ENCODE measurements at places on chromosomes 11 and 22. TPM values are rescaled to one million over a fixed set of nuclear protein-coding genes. Genes with fewer than 3 reads are reported as not detected.
A peak's percentile ranks its signal among the peaks of the same experiment; 100 is the strongest.

FAU gene
- total RNA-seq, result 754 TPM

HBB gene
- 338 TPM for total RNA-seq

PRAME gene
- total RNA-seq, result not detected

LRRC74B gene
- total RNA-seq, result not detected

TMPRSS6 gene
- total RNA-seq, result 2.1 TPM

APOA5 gene
- not detected for total RNA-seq

ZNF280B gene
- 0.49 TPM for total RNA-seq

NUP98 gene
- 80.5 TPM for total RNA-seq

CRYBB3 gene
- 0.72 TPM for total RNA-seq

CFL1 gene
- 608 TPM for total RNA-seq

SLC7A4 gene
- total RNA-seq, result 1.5 TPM

TH gene
- total RNA-seq, result not detected

USH1C gene
- not detected for total RNA-seq

GGTLC3 gene
- 13.1 TPM for total RNA-seq

ZDHHC8 gene
- 88.0 TPM for total RNA-seq

DNA sequence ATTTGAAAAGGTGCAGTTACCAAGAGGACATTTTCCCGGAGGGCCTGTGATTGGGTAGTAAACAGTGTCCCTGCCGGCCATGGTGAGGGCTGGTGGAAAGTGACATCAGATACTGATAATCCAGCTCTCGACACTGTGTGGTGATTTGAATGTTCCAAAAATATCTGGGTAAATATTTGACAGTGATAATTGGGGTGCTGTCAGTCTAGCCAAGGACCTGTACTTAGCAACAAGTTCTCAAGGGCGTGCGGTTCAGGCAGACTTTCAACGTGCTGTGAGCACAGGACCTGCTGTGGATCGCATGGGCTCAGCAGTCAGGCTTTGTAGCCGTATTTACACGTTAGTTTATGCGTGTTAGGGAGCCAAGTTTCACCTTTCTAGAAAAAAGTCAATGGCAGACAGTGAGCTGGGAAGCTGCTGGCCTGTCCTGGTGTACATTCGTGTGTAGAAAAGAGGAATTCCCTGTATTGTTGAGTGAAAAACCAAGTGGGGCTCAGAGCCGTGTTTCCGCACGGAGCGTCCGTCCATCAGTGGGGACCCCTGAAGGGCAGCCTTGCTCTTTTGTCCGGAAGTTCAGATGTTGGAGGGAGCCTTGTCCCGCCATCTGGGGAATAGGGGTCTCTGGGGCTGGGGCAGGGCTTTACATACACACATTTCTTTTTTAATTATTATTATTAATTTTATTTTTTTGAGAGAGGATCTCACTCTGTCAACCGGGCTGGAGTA lies 11.3 kb downstream of the TRMU start:
- no peak for DNase-seq

DNA sequence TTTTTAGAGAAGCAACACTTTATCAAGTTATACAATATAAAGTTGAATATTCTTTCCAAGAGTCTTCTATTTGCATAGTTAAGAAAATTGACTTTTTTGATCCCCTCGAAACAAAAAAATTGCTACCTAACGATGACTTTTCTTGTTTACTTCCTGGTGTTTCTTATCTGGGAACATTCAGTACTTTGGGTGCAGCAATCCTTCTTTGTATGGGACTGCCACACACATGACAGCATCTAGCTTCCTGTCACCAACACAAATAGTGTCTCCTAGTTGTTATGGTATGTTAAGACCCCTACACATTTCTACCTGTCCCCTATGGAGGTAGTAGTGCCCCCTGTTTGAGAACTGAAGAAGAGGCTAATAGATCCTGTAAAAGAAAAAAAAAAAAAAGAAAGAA lies 841.7 kb upstream of the FAT3 start:
- DNase-seq, result no peak

GRCh38 chr22:40024201-40025061 lies 29.7 kb downstream of the FAM83F start:
- peak; percentile 86 for DNase-seq

GRCh38 chr11:129237880-129238638 lies 45.9 kb upstream of the ARHGAP32 start:
- no peak for DNase-seq

- peak; percentile 82 for DNase-seq
Measured at GRCh38 chr22:49827853-49828598, at the start of gene BRD1. Gene BRD1 (minus strand): TSS chr22:49827873. CDS start chr22:49824317, 3,556 bp downstream.

DNA sequence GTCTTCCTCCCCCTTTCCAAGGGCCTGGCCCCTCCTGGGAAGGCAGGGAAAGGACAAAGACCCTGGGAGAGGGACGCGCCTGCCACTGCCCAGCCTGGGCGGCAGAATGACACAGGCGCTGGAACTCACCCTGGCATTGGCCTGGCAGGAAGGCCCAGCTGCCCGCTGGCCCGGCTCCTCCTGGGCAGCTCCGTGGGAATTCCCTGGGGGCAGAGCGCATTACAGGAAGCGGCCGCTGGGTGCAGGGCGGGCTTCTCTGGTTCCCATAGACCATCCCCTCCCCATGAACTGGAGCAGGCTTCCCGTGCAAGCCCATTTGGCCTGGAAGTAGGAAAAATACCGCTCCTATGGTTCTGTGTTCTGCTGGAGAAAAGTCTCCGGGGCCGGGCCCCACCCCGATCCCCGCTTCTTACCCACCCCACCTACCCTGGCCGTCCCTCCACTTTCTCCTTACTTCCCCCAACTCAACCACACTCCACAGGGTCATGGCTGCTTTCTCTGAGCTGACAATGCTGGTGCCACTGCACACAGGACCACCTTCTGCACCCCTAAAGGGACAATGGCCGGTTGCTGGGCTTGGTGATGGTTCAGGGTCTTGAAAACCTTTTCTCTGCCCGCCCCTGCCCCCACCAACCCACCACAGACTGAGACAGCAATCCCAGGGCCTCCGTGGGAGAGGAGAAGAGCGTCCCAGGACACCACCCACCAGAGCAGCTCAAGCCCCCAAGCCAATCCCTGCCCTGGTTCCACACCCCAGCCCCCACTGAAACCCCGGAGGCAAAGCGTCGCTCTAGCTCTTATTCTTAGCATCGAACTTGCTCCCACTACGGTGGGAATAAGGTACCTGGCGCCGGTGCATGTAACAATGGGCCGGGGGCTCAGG lies 58.9 kb downstream of the LINC01488 start:
- DNase-seq, result peak; percentile 73

- DNase-seq, result no peak
Measured at GRCh38 chr22:43099095-43099494, 9.9 kb upstream of the TTLL1 start.

DNA sequence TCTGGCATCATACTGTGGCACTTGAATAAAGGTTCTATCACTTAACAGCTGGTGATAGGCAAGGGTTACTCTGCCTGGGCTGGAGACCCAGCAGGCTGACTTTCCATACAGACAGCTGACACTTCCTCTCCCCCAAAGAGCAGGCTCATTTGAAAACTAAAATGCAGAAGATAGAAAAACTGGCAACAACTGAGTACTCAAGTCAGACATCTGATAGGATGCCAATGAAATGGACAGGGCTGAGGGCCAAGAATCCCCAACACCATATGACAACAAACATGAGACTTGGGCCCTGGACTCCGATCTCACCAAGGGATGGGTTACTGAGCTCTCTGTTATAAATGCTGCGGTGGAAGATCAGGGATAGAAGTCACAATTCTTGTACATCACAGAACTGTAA lies 237.2 kb downstream of the LRRC4C start:
- no peak for DNase-seq

GRCh38 chr11:130897262-130898182 lies 18.8 kb downstream of the SNX19 start:
- peak; percentile 76 for DNase-seq

- no peak for DNase-seq
Measured at GRCh38 chr22:23608583-23608982, 23.5 kb downstream of the DRICH1 start.

DNA sequence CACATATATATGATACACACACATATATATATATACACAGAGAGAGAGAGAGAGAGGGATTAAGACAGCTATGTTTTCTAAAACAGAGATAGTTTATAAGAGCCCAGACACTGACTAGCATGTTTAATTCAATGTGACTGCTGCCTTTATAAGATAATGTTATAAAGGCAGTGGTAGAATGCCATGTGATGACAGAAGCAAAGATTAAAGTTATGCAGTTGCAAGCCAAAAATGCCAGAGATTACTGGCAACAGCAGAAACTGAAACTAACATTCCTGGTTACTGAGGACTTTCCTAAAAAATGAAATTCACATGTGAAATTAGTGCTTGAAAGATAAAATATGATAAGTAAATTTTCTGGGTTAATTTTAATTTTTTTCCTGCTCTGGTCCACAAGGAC lies 1888.9 kb downstream of the LRRC4C start:
- no peak for DNase-seq

DNA sequence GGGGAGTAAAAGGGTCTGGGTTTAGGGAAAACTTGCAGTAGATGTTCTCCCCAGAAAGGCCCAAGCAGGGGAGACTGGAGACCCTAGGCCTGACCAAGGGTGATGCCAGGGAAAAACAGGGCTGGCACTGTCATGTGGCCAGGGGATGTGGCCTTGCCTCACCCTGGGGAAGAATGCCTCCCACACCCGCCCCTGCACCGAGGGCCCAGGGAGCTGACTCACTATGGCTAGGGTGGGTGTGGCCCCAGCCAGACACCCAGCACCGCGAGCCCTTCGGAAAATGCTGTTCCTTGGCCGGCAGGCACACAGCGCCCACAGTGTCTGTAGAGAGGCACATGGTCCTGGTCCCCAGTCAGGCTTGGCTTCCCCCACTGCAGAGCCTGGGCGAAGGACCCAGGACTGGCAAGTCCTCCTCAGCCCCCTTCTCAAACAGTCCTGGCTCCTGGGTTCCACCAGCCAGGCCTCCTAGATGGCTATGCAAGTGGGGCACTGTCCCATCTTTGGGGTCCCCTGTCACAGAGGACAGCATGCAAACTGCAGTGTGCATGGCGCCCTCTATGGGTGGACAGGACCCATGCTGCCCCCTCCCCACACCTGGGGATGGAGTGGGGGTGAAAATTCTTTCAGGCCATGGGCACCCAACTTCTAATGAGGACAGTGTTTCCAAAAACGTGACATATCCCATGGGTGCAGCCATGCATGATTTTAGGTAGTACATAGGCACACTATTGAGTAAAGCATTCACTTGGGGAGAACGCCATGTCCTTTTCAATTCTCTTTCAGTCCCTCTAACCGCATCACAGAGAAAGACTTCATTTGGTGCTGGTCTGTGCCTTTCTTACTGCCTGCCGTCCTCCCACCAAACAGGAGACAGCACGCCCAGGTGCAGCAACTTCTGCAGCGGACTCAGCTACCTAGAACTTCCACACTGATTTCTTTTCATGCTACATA lies 15.2 kb downstream of the TMPRSS5 start:
- DNase-seq, result peak; percentile 84

GRCh38 chr22:49515475-49515874 lies 312.2 kb downstream of the BRD1 start:
- DNase-seq, result no peak

GRCh38 chr11:58958500-58958899 lies 19.2 kb downstream of the GLYATL1 start:
- no peak for DNase-seq

DNA sequence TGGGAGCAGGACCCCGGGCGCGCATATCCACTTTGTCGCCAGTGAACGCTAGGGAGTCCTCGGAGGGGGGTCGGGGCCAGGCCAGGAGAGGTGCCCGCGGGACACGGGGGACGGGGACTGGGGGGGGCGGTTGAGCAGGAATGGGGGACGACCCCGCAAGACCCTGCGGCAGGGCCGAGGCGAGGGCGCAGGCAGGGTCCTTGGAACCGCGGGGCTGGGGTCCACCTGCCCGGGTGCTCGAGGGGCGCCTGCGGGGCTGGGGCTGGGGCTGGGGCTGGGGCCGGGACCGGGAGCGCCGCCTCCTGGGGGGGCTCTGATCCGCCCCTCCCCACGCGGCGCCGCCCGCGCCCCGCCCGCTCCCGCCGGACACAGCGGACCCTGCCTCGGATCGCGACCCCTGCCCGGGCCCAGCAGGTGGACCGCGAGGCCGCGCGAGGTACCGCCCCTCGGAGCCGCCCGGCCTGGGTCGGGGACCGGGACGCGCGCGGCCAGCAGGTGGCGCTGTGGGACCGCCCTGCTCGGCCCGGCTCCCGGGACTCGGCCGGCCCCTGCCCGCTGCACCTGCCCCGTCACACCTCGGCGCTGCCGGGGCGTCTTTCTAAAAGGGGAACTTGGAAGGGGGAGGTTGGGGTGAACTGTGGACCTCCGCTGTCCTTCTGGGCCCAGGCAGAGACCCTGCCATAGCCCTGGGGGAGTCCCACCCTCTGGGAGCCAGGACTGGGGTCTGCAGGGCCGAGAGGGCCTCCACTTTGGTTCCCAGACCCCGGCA lies 11.0 kb downstream of the CRELD2 start:
- DNase-seq, result peak; percentile 86

DNA sequence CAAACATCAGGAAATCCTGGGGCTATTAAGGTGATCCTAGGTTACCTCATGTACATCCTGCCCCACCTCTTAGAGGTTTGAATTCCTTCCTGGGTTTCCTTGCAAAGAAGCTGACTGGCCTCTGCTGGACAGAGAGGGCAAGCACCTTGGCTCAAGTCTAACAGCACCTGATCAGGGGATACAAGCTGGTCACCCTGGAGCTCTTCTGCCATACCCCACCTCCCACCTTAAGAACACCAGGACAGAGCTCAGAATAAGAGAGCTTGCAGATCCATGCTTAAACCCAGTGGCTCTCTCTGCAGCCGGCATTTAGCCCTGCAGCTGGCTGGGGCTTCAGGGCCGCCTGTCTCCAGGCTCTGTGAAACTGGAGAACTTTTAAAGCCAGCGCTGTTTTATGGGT lies 386.6 kb upstream of the NARS2 start:
- no peak for DNase-seq

GRCh38 chr11:6655790-6656583 lies at the start of gene DCHS1:
Gene DCHS1 (minus strand): TSS chr11:6655809. CDS start chr11:6641613, 14,196 bp downstream.
- DNase-seq, result no peak

DNA sequence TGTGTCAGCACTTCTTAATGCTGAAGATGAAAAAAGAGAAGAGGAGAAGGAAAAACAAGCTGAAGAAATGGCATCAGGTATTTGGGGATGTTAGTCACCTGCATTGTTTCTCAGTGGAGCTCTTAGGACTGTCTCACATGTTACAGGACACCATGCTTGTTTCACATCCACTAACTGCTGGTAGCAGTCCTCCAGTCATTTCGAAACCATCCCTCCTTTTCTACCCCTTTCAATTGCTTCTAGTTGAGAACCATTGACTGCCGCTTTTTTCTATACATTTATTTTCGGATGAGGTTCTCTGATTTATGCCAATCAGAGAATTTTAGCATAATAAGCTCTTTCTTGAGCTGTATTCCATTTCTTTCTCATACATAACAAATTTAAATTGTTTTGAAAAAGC lies 21.5 kb downstream of the BIRC2 start:
- no peak for DNase-seq

- no peak for DNase-seq
Measured at GRCh38 chr11:17287058-17287457, 10.5 kb downstream of the NUCB2 start.

Data from upper lobe of right lung (tissue), 1 donor.